Bone marrow (tissue), 2 donors: ENCODE measurements at places on chromosomes 4 and X.

GRCh38 chr4:26441102-26441501 is 49.2 kb downstream of the CCKAR start:
- no peak for DNase-seq

- no peak for DNase-seq
Measured at GRCh38 chrX:149630681-149631233, 835 bp downstream of the TMEM185A start.

DNA sequence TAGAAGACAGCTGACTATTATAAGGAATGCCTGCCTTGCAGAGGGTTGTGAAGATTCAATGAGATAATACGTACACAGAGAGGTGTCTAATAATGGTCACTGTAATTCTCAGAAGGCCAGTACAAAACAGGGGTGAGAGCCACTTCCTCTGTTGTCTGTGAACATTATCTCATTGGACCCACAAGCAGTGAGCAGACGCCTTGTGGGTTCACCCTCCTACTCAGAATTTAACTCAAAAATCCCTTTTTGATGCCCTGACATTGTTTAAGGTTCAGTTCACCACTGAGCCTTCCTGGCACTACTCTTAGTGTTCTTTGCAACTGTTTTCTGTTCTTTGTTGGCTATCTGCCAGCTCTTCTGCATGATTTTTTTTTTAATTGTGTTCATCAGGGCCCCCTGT is 467.4 kb downstream of the BCOR start:
- no peak for DNase-seq

DNA sequence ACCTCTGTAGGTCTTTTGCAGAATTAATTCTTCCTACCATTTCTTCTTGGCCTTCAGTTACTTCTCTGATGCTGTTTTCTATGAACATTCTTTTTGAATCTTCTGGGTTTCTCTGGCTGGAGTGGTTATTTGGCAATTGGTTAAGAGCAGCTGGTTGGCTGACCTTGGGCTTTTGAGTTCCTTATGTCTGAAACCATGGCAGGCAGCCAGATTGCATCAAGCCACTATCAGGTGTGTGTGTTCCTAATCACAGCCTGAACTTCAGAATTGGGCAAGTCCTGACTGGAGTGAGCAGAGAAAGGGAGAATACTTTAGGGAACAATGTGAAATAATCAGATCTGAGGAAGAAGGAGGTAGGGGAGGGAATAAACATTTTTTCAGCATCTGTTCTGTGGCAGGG is 90.2 kb downstream of the ARHGAP10 start:
- DNase-seq: no peak

DNA sequence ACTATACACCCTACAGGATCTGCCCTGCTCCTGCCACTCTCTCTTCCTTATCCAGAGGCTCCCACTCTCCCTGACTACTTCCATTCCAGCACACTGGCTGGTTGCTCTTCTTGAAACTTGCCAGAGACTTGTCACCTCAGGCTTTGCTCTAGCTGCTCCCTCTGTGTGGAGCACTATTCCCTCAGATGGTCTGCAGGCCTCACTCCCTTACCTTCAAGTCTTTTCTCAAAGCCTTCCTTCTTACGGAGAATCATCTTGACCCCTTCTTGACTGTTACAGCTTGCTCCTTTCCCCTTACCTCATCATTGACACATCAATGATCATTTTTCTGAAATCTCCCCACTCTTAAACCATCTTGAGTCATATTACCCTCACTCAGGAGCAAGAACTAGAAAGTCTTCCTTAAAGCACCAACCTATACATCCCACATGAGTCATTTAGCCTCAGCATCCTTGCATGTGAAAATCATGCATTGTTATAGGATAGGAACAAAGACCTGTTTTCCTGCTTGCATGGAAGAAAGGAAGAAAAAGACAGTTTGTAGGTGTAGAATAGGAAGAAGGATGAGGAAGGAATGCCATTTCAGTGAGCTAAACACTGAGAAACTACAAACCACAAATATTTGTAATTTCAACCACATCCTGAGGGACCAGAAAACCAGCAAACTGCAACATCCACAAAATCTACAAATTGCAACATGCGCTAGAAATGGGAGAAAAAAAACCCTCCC is 55.7 kb downstream of the ANTXR2 start:
- no peak for DNase-seq

DNA sequence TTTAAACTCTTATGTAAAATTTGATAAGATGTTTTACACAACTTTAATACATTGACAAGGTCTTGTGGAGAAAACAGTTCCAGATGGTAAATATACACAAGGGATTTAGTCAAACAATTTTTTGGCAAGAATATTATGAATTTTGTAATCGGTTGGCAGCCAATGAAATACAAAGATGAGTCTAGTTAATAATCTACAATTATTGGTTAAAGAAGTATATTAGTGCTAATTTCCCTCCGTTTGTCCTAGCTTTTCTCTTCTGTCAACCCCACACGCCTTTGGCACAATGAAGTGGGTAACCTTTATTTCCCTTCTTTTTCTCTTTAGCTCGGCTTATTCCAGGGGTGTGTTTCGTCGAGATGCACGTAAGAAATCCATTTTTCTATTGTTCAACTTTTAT is at the start of gene ALB:
TSS of gene ALB (plus strand) at position 246 of the 400 bp plus-strand sequence. CDS start at position 287, 41 bp downstream.
- no peak for DNase-seq

GRCh38 chrX:153722704-153723350 is 1.4 kb downstream of the BCAP31 start:
- peak; percentile 1 for DNase-seq

DNA sequence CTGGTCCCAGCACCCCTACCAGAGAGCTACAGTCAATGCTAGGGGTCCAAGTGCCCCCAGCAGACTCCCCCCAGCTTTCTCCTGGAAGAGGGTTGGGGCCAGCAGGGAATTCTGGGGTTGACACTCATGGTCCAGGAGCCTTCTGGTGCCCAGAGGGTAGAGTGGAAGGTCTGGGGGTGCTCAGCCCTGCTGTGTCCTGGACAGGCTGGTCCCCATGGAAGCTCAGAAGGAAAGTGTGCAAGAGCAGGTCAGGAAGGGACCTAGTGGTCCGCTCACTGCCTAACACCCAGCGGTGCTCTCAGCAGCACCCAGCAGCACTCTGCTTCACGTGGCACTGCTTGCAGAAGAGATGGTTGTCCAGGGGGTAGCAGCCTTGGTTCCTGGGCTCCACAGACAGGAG is 6.9 kb downstream of the TEX13C start:
- no peak for DNase-seq

- DNase-seq: no peak
Measured at GRCh38 chr4:84582988-84583875, at the start of gene CDS1. Gene CDS1, plus strand, starts transcription at chr4:84583127. Its CDS starts 275 bp downstream, at chr4:84583402.

DNA sequence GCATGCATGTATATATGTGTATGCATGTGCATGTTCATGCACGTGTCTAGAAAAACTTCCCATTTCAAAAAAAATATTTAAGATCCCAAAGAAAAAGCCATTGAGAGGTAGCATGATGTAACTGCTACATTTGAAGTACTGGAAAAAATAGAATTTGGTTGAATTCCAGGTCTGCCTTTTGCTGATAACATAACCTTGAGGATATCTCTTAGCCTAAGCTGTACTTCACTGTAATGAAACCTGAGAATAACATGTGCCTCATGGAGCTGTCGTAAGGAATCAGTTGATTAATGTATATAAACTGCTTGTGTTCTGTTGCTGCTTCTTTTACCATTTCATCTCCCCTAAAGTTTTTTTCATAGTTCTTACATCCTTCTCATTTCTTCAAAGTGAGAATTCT is 351.8 kb downstream of the GRIA2 start:
- DNase-seq: no peak

- DNase-seq: no peak
Measured at GRCh38 chr4:89334311-89334710, 26.7 kb upstream of the GPRIN3 start.

DNA sequence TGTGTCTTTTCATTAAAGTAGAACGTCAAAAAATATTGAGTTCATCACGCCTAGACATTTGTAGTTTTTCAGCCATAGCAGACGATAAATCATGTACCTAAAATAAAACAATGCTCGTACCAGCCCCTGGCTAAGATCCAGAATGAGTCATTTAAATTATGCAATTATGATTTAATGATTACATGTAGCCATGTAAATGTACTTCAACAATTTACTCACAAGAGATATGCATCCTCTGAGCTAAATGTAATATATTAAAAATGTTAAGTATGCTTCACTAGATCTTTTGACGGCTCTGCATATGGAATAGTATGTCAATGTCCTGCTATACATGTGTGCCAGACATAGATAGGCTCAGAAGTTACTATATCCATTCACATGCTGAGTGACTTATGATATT is 1077.8 kb downstream of the ARAP2 start:
- DNase-seq: no peak

DNA sequence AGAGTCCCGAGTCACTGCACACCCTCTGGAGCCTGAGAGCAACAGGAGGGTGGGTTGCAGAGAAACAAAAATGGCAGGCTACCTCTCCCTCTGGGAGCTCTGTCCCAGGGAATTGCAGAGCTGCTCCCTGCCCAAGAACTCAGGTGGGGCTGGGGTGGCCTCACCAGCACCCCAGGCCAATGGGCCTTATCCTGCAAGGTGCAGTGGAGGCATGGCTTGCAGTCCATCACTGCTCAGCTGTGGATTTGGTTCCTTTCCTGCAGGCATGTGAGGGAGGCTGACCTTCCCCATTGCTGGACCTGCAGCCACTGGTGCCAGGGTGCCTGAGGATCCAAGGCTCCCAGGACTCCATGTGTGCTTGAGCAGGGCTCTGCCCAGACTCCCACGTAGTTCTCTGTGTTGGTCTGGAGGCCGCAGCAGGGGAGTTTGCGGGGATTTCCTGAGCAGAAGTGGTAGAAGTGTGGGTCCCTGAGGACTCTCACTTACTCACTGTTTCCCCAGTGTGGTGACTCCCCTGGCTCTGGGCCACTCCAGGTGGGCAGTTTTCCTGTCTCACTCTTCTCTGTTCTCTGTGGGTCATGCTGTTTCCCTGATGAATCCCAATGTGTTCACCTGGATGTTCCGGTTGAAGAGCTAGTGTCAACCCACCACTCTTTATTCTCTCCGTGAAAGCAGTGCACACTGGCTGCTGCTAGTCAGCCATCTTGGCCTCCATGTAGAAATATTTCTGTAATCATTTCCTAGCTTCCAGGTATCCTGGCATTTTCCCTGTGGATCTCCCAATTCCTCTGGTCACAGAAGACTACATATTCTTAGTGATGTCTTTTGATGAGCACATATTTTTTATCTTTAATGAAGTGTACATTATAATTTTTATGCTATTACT is 82.3 kb downstream of the ARHGAP24 start:
- DNase-seq: no peak

GRCh38 chrX:38985375-38985774 is 184.1 kb downstream of the MID1IP1 start:
- DNase-seq: peak; percentile 28

- no peak for DNase-seq
Measured at GRCh38 chr4:84126061-84126787, 372.9 kb downstream of the NKX6-1 start.

DNA sequence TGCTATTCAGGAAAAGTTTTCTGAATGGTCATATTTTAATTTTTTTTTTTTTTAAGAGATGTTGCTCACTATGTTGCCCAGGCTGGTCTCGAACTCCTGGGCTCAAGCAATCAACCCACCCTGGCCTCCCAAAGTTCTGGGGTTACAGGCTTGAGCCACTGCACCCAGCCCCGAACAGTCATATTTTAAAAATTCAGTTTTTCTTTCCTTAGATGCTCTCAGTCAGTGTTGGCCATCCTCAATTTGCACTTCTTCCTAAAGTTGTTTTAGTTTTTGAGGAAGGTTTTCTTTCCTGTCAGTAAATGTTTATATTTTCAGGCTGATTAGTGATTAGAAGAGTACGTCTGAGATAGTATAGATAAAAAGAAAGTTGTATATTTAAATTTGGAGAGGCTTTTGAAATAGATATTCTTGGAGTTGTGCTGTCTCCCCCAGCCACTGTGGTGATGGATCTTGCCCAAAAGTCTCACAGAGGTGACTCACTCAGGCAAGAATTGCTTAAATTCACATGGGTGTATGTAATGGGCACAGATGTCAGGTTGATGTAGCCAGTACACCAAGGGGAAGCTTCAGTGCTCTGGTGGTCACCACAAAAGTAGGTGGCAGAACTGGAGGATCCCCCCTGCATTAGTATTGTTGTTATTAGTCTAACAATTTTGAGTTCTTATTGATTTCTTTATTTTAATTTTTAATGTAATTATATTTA is 72.2 kb upstream of the ELOVL6 start:
- DNase-seq: no peak

DNA sequence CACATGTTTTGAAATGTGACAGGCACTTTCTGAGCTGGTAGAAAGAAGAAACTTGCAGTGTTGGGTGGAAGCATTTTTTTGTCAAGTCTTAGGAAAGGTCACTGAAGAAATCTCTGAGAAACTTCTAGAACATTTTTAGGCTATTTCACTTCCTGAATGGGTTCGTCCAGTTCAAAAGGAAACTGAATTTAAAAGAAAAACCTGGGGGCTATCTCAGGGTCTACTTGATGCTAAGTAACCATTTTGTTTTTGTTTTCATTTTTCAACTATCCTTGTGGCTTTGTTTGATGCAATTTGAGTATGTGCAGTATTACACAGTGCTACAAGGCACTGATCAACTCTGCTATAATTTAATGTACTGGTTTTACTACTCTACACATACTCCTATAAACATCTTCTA is 34.0 kb upstream of the AMOT start:
- DNase-seq: no peak

- DNase-seq: peak; percentile 3
Measured at GRCh38 chrX:67545036-67545821, 1.4 kb downstream of the AR start.

DNA sequence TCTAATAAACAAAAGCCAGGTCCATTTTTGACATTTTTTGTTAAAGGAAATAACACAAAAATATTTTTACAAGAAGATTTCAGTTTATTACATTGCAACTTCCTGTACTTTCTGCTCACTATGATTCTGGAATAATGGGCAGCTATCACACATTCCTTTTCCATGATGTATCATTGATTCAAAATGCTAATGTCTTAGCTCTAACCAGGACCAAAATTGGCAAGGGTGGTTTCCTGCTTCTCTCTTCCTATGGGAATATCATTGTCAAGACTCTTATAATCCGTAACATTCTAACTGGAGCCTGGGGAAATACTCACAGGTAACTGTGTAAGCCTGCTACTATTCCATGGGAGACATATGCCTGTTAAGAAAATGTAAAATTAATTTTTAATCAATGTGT is 218.6 kb downstream of the DCAF12L2 start:
- DNase-seq: no peak

- DNase-seq: no peak
Measured at GRCh38 chr4:48134081-48134480, at the start of gene TXK. Gene TXK, minus strand, starts transcription at chr4:48134250. Its CDS starts 80 bp downstream, at chr4:48134170.

GRCh38 chr4:2697995-2698414 is 58.1 kb downstream of the TNIP2 start:
- DNase-seq: no peak

DNA sequence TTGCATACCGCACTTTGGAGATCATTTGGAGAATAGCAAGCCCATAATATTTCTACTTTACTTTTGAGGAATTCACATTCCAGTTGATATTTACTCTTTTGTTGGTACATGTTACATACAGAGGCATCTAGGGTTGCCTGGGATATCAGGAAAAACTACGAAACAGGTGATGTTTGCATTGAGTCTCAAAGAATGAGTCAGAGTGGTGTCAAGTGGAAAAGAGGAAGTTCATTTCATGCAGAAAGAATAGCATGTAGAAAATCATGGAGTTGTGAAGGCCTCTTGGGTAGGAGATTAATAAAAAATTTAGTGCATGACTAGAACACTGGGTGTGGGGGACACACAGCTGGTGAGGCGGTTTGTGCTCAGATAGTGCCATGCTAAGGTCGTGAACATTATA is 33.5 kb upstream of the ELOVL6 start:
- DNase-seq: no peak
